Smooth muscle cell of the pulmonary artery (primary cell): ENCODE measurements at places on chromosomes 1 and 21. TPM values are rescaled to one million over a fixed set of nuclear protein-coding genes. Genes with fewer than 3 reads are reported as not detected.

Gene MTARC1
- 1.6 and 1.7 TPM in 2 replicates for total RNA-seq

Gene RPE65
- total RNA-seq = not detected in 2 replicates

Gene CRNN
- not detected in 2 replicates for total RNA-seq

Gene FCRL5
- not detected in 2 replicates for total RNA-seq

Gene ADORA1
- 0.65 and 0.96 TPM in 2 replicates for total RNA-seq

Gene SPOCD1
- total RNA-seq = 30.7 and 63.8 TPM in 2 replicates

Gene FAM3B
- not detected in 2 replicates for total RNA-seq

Gene OR2L2
- not detected in 2 replicates for total RNA-seq
